ENCODE measurements at places on chromosomes 7 and 10.

- no peak for DNase-seq
These were observed 35.0 kb downstream of the LHFPL3 start for GRCh38 chr7:104363355-104363754.

GRCh38 chr7:13563257-13563656 lies 426.2 kb downstream of the ETV1 start:
- no peak for DNase-seq

GRCh38 chr10:29377333-29377961 lies 88.6 kb downstream of the LYZL1 start:
- no peak for DNase-seq

- DNase-seq = no peak
These were observed 17.9 kb upstream of the ASZ1 start for GRCh38 chr7:117445206-117445605.

DNA sequence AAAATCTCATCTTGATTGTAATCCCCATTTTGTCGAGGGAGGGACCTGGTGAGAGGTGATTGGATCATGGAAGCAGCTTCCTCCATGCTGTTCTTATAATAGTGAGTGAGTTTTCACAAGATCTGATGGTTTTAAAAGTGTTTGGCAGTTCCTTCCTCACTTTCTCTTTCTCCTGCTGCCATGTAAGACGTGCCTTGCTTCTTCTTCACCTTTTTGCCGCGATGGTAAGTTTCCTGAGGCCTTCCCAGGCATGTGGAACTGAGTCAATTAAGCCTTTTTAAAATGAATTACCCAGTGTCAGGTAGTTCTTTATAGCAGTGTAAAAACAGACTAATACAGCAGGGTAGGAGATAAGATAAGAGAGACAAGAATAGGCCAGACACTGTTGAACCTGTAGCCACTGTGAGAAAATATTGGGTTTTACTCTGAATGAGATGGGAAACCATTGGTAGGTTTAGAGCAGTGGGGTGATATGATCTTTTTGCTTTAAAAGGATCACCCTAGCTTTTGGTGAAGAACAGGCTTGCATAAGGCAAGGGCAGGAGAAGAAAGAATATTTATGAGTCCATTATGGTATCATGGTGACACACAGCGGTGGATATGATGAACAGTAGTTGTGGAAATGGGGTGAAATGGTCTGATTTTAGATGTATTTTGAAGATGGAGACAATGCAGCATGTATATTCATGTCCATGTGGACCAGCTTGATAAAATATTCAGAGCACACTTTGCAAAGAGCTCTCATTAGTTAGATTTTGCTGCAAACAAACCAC lies 11.5 kb downstream of the OR6B1 start:
- no peak for DNase-seq

DNA sequence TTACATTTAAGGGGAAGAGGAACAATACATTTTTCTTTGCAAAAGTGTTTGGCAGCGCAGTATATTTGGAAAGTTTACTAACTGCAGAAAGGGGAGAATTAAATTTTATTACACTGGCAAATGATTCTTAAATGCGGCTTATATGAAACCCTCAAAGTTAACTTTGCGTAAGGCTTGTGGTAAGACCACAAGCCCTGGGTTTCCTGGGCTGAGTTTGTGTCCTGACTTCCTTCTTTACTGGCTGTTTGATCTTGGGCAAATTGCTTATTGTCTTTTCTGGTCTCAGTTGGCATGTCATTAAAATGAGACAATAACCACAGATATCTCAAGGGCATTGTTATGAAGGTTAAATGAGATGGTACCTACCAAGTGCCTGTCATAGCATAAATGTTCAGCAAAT lies 106.8 kb downstream of the GLRX3 start:
- DNase-seq = no peak

DNA sequence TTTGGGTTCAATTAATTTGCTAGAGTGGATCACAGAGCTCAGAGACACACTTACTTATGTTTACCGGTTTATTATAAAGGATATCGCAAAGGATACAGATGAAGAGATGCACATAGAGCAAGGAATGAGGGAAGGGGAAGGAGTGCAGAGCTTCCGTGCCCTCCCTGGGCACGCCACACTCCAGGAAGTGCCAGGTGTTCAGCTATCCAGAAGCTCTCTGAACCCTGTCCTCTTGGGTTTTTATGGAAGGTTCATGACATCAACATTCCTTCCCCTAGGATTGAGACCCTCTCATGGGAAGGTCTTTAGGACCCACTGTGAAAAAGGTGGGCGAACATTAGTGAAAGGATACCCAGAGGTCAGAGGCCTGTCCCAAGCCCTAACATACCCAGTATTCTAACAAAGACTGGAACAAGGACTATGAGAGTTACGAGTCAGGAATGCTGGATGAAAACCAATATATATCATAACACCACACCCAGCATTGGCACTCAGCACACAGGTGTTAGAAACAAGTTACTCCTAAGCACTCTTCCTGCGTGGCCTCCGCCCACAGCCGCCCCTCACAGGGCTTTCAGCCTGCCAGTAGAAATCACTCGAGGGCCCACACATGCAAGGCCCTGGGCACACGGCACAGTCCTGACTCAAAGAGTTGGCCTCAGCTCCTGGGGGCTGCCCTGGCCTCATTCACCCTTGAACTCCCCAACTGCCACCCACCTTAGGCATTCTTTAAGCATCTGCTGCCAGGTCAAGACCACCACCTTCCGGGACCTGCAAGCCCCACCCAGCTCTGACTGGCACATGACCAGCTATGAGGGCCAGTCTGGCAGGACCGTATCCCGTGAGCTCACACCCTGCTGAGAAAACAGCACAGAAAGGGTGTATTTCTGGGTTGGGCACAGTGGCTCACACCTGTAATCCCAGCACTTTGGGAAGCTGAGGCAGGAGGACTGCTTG lies 5.6 kb upstream of the AIFM2 start:
- no peak for DNase-seq

- DNase-seq = no peak
These were observed 364.6 kb downstream of the PAXIP1 start for GRCh38 chr7:154638286-154638685.

DNA sequence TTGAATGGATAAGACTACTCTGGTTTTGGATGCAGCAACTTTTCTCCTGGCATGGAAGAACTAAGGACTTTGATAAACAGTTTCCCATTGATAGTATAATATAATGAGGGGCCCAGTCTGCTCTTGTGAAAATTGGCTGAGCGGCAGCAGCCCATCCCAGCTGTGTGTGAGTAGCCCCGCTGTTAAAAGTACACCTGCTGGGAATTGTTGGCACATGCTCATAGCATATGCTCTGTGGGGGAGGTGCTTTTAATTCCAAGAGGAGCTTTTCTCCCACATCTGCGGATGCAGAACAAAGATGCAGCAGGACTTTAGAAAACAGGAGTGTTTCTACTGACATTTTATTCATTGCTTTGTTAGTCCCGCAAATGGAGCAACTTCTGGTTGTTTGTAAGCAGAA lies 19.0 kb downstream of the SRI start:
- no peak for DNase-seq

GRCh38 chr10:3790858-3791257 lies 5.8 kb upstream of the KLF6 start:
- DNase-seq = no peak

GRCh38 chr7:102721-103120 lies 89.7 kb upstream of the FAM20C start:
- no peak for DNase-seq

GRCh38 chr7:8214244-8214824 lies 47.6 kb downstream of the ICA1 start:
- DNase-seq = no peak

- DNase-seq = no peak
These were observed 377.4 kb downstream of the MALRD1 start for GRCh38 chr10:19426034-19426433.

DNA sequence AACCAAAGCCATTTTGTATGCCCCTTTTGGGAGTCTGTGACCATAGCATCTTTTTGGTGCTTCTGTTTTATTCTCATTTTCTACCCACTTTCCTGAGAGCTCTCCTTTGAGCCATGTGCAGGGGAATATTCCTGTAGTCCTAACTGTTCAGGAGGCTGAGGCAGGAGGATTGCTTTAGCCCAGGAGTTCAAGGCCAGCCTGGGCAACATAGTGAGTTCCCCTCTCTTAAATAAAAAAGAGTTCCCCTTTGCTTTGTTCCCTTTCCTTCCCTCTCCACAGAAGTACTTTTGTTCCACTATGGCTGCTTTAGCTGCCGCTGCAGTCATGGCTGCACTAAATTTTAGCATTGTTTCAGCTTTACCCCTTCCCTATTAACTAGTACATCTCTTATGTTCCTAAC lies 85.9 kb downstream of the BTAF1 start:
- DNase-seq = no peak

GRCh38 chr10:6203331-6204062 lies 765 bp downstream of the PFKFB3 start:
- no peak for DNase-seq

GRCh38 chr7:127446842-127447241 lies 54.3 kb upstream of the ZNF800 start:
- DNase-seq = no peak

DNA sequence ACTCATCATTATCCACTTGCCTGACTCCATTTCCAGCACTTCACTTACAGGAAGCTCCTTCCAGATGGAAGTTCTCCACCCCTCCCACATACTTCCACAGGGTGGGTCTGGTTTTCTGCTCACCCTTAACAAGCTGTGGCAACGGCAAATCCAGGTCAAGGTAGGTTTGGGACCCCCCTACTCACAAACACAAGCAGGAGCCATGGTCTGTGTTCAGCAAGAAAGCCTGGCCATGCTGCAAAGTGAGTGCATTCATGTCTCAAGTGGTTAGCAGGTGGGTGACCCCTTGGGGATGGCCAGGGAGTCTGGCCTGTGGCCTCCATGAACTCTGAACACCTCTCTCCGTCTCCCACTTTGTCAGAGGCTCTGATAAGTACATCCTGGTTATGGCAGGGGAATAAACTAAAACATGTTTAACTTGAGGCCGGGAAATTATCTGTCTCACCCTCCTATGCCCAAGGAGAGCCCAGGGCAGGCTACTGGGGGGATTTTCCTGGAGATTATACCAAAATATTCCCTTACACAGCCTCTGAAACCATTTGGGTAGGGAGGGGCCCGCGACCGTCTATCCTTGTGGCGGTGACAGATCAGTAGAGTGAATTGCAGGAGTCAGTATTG lies 844 bp downstream of the XPNPEP1 start:
- DNase-seq = no peak

DNA sequence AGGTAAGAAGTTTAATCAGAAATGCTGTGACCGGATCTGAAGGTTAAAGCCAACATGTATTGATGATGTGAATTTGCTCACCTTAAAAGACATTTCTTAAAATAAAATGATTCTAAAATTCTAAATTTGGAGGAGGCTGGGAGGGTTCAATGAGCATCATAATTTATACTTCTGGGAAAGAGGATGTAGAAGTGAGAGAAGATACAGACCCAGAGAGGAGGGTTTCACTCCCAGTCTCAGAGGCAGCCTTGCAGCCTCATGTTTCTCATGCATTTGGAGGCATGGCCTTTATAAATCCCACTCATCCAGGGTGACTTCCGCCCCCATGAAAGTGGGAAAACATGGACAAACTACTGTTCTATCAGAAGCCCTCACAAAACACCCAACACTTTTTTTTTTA lies 305.6 kb upstream of the PITRM1 start:
- no peak for DNase-seq

- no peak for DNase-seq
These were observed 14.6 kb downstream of the SVIL start for GRCh38 chr10:29620112-29620690.

- no peak for DNase-seq
These were observed 16.9 kb upstream of the LAMB4 start for GRCh38 chr7:108147031-108147563.

DNA sequence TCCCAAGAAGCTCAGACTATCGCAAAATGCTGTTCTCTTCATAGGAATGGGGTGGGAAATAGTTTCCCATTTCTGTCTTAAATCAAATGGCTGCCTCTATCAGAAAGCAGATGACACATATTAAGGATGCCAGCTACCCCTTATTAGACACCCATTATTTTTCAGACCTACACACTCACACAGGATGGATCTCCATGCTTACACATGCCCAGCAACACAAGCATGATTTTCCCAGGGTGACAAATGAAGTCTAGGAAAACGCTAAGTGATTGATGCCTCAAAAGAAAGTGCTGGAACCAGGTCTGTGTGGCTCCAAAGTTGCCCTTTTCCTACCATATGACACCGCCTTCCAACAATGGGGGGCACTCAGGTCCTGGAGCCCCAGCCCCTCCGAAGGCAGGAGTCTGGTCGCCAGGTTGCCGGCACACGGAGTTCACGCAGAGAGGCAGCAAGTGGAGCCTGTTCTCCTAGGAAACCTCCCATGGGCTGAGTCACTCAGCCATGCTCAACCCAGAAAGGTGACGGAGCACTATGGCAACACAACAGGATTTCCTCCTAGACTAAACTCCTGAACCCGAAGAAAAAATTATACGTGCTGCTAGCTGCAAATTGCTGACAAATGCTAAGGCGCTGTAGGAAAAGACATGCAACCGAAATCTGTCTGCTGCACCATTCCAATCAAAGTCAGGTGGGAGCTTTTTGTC lies 19.8 kb downstream of the VOPP1 start:
- DNase-seq = no peak

GRCh38 chr7:47405286-47405904 lies 176.5 kb downstream of the TNS3 start:
- no peak for DNase-seq

DNA sequence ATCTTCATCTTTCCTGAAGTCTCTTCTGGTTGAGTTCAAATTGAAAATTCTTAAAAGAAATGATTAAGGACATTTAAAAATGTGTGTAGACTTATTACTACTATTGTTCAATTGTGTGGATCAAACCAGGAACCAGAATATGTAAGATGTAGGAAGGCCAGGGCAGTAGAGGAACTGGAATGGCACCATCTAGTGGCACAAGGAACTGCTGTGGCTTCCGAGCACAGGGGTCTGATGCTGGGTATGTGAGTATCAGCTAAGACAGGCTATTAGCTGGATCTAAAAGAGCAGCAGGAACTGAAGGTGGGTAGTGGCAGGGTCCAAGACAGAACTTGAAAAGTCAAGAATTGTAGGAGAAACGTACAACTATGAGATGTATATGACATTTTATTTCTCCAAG lies 247.3 kb downstream of the SEMA3A start:
- DNase-seq = no peak

DNA sequence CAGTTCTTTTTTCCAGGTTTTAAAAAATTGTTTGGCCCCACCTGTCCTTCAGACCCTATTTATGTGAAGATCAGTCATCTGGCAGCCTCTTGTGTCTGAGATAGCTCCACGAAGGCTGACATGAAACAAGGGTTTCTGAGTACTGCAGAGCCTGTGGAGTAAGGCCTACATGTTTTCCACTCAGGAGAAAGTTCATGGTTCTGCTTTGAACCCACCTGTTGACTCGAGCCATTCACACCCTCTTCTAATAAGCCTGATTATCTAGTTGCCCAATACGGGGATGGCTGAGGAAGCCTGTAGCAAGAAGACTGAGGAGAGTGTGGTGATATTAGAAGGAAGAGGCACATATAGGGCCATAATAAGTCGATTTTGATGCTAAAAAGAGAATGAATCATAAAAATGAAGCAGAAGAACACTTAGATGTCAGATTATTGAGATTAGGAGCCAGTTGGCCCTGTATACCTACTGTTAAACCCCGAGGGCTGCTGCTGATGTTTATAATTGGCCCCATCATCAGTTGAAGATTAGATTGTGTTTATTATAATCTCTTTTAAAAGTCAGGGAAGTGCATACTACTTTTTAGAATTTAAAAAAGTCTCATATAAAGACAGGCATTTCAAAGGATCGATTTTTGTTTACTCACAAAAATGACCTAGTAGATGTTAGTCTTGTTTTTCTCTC lies 109.4 kb downstream of the CDK14 start:
- no peak for DNase-seq

GRCh38 chr7:7790041-7790741 lies 71.8 kb upstream of the RPA3 start:
- no peak for DNase-seq

Data from left renal pelvis (tissue), 4 donors.